Fibroblast of villous mesenchyme (primary cell): ENCODE measurements at places on chromosomes 4 and X.

DNA sequence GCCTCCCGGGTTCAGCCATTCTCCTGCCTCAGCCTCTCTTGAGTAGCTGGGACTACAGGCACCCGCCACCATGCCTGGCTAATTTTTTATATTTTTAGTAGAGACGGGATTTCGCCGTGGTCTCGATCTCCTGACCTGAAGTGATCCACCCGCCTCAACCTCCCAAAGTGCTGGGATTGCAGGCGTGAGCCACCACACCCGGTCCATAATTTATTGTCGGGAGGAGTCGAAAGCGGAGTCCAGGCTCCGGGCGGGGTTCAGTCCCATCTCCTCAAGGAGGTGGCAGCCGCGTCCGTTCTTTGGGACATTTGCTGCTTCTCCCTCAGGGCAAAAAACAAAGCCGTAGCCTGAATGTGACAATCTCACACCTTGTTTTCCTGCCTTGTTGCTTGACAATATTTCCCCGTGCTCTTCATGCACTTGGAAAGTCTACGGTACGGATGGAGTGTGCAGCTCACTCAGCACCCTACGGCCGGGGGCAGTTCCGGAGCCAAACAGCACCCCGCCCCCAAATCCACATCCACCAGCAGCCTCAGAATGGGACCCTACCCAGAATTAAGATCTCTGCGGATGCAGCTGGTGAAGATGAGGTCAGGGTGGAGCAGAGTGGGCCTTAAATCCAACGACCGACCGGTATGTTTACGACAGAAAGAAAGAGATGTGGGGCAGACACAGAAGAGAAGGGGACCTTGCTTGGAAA is 9.6 kb downstream of the GTPBP6 start:
- DNase-seq: no peak

- DNase-seq: no peak
Measured at GRCh38 chrX:37690119-37690518, 4.5 kb downstream of the XK start.

DNA sequence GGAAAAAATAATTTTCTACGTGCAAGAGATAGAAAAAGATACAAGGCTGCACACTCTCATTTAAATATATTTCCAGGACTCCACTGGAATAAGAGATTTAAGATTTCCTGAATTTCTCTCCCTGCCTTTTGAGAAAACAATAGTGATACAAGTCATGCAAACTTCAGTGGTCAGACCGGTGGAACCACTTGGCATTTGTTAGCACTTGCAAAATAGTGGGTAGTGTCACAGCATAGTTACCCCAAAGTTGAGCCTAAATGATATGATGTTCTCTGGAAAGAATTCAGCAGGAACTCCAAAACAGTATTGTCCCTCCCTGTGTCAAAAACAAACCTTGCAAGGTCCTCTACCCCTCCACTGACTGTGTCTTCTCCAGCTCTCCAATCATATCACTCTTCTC is 102.3 kb downstream of the ANKRD50 start:
- no peak for DNase-seq

DNA sequence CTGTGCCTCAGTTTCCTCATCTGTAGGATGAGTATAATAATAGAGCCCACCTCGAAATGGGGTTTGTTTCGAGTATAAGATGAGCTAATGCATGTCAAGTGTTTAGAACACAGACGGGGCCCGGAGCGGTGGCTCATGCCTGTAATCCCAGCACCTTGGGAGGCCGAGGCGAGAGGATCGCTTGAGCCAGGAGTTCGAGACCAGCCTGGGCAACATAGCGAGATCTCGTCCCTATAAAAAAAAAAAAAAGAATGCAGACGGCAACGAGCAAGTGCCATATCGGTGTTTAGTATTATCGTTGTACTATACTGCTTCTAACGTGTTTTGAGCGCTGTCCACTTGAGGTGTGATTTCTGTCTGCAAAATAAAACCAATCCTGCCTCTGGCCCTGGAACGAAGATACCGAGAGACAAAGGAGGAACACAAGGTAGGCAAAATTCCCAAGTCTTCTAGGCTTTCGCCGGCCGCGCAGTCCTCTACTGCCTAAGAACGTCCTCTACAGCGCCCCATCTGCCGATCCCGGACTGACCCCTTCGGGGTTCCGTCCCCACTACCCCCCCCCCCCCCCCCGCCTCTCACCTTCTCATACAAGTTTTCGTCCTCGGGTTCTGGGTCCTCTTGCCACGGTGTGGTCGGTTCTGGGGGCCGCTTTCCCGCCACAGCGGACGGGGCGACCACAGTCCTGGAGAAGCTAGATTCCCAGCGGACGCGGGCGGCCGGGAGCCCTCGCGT is 442 bp downstream of the NDUFB11 start:
- DNase-seq: peak; percentile 53

DNA sequence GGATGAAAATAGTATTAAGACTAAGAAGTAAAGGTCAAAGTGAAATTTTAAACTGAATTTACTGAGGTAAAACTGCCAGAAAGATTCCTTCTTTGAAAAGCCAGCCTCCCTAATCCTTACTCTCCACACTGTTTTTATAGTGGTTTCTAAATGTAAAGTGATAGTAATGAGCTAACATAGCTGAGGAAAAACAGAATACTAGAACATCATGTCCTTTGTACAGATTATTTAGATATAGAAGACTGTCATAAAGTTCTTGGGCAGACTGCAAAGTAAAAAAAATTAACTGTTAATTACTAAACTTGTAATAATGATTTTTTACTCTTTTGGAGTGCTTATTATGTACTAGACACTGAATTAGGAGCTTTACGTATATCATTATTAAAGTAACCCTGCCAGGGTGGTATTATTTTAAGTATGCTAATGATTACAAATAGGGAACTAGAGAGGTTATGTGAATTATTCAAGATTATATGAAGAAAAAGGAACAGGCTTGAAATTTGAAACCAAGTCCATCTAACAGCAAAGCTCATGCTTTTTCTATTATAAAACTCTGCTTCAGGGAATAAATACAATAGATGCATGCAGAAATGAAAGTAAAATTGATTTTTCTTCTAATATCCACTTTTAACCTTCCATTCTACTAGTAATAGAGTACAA is 150.5 kb downstream of the TBCK start:
- peak; percentile 53 for DNase-seq

GRCh38 chrX:35675151-35675550 is 123.0 kb upstream of the MAGEB16 start:
- no peak for DNase-seq
